ENCODE measurements at places on chromosomes 6 and 20.

DNA sequence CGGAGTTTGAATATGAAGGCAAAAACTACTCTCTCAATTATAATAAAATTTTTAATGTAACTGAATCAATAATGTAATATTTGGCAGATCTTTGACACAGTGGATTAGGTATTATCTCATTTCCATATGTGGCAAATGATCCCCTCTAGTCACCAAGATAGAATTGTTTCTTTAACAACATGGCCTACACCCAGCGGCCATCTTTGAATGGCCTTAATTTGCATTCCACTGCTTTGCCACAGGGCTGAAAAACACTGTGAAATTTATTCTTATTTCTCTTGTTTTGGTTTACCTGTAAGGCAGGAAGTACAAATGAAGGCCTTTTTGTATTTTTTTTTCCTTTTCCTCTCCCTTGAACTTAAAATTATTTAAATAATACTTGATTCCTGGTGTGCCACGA is 162.6 kb upstream of the SCGN start:
- no peak for DNase-seq

- no peak for DNase-seq
Measured at GRCh38 chr6:40398034-40398691, 189.0 kb downstream of the LRFN2 start.

GRCh38 chr6:31363811-31364210 is 6.8 kb upstream of the HLA-B start:
- DNase-seq, result no peak

GRCh38 chr6:63764318-63764916 is 128.8 kb downstream of the PHF3 start:
- DNase-seq, result peak; percentile 2

DNA sequence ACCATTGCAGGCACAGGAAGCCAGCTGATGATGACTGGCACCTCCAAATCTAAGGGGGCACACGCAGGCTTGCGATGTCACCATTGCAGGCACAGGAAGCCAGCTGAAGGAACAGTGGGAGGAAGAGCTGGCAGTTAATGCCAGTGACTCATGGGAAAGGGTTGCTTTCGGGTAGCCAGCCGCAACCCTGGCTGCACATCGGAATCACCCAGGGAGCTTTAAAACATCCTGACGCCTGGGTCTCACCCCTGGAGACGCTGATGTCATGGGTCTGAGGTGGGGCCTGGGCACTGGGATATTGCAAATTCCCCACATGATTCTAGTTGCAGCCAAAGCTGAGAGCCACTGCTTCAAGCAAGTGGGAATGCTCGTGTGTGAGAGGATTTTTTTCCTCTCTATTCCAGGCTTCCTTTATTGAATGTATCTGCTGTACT is 16.1 kb upstream of the CCN6 start:
- peak; percentile 67 for DNase-seq

DNA sequence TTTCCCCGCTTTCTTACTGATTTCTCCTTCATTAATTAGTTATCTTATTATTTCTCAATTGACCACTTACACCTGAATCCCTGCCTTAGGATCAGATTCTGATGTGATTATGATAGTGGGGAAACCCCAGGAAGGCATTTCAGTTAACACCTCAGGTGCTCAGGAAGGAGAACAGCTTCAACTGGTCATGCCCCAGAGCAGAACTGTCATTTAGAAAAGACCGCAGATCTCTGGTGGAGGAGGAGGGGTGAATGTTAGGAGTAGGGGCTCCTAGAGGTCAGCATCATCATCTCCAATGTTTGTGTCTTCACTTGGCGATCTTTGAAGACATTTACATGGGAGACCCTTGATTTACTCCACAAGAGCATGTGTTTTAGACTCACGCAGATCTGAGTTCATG is 44.5 kb downstream of the PROKR2 start:
- DNase-seq, result no peak

DNA sequence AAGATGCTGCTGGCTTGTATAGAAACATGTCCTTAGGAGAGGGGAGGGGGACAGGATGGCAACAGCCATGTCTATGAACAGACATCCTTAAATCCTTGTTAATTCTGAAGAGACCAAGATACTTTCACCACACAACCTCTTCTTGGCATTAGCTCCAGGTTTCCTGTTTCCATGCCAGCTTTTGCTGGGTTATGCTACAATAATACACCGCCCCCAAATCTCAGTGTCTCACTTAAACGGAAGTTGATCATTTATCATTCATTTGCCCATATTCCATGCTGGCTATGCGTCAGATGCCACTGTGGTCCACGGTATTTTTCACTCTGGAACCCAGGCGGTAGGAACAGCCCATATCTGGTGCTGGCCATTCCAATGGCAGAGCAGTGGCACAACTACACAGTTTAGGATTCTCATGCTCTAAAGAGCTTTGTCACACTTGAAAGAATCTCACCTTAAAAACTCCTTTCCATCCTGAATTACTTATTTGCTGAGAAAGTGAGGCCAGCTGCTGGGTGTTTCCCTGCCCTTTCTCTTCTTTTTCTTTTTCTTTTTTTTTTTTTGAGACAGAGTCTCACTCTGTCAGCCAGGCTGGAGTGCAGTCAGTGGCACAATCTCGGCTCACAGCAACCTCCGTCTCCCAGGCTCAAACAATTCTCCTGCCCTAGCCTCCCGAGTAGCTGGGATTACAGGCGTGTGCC is 3.7 kb upstream of the RNASET2 start:
- no peak for DNase-seq

DNA sequence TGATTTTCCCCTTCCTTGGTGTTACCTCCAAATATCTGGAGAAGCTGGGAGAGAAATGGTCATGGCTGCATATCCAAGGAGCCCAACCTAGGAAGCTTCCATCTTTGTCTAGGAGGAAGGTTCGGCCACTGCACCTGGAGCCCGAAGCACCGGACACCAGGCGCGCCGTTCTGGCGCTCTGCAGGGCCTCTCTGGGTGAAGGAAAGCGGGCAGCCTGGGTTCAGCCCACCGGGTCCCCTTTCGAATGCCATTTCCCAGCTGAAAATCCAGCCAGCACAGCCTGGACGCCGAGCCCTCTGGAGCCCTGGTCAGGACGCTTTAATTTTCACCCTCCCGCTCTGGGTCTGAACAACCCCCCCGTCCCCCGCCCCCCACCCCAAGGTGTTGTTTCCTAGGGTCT is 1.2 kb downstream of the LINC00237 start:
- no peak for DNase-seq

- DNase-seq, result no peak
Measured at GRCh38 chr20:25054096-25054820, 3.7 kb downstream of the ACSS1 start.

GRCh38 chr6:119249319-119249718 is 100.2 kb downstream of the MAN1A1 start:
- DNase-seq, result no peak

DNA sequence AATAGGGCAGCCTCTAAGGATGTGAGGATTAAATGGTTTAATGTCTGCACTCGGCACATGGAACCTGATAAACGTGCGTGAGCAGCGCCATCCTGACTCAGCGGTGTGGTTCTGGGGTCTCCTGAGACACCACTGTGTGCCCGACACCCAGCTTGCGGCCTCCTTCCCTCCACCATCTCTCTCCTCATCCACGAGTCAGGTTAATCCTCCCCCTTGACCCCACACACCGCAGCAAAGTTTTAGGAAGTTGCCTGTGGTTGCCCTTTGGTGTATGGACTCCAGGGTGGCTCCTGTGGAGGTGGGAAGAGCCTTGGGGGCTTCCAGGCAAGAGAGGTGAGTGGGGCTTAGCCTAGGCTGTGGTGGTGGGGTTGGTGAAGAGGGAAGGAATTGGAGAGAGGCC is 68.2 kb downstream of the PHACTR3 start:
- no peak for DNase-seq

DNA sequence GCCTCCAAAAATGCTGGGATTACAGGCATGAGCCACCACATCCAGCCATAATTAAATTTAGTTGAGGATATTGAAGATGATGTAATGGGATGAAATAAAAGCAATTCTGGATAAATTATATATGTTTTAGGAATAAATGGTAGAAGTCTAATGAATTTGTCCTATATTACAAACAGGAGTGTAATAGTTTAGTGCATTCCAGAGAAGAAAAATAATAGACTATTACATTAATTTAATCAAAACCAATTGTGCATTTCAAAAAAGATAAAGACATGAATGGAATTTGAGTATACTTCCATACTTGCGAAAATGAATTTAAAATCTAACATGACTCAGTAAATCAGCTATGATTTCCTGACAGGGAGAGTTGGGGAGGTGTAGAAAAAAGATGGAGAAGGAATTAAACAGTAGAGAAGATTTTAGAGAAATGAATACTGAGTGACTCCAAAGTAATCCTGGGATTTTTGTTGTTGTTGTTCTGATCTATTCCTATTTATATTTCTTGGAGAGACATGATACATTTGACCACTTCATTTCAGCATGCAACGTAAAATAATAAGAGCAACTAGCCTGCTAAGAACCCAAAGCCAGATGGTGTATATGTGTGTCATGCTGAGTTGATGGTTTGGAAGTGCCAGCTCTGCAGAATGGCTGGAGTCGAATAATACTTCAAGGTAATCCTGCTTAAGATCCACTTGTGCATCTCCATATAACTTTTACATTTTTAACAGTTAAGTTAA is 67.4 kb downstream of the AIG1 start:
- DNase-seq, result no peak

DNA sequence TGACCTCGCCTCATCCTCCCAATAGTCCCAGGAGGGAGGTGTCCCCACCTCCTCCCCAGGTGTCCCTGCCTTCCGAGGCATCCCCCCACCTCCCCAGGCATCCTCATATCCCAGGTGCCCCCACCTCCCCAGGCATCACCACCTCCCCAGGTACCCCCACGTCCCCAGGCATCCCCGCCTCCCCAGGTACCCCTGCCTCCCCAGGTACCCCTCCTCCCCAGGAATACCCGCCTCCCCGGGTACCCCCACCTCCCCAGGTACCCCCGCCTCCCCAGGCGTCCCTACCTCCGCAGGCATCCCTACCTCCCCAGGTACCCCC is 198.9 kb downstream of the SYNDIG1 start:
- DNase-seq, result no peak

DNA sequence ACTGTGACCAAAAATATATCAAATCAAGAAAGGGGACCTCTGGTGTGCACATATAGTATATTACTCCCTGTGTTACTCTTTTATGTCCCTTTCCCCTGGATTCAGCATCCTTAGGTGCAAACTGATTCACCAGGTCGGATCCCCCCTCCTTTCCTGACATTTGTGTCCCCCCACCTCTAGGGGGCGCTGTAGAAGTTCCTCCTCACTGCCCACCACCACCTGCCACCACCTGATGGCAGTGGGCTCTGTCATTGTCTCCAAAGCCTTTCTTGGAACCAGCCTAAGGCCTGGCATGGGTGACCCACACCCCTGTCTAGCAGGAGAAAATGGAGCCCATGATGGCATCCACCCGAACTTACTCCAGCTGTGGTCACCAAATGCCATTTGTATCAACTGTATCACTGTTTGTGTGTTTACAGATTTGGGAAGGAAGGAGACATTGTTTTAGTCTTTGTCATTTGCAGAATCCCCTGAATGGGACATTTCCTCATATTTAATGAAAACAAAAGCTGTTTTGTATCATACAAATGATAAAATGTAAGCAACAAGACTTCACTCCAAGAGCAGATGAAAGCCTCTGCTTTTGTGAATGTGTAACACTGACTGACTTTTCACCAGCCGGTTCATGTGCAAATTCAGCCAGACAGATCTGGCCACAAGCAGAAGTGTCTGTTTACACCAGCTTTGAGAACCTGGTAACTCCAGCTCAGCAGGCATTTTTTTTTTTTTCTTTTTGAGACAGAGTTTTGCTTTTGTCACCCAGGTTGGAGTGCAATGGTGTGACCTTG is 66.2 kb downstream of the ARMC2 start:
- DNase-seq, result no peak

DNA sequence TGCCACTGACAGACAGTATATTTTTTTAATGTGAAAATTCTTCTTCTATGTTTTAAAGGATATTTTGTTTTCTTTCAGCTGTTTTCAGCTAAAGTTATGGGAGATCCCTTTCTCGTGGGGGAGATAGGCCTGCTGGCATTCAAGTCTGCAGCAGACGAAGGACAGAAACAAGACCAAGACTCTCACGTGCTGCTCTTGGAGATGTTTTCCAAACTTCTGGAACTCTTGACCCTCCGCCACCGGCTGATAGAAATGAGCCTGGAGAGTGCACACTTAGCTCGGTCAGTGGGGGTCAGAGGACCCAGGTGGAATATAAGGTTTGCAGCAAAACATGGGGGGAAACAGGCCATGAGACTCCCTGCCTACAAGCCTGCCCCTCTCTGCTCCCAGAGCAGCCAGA is 120.5 kb downstream of the CD164 start:
- no peak for DNase-seq

DNA sequence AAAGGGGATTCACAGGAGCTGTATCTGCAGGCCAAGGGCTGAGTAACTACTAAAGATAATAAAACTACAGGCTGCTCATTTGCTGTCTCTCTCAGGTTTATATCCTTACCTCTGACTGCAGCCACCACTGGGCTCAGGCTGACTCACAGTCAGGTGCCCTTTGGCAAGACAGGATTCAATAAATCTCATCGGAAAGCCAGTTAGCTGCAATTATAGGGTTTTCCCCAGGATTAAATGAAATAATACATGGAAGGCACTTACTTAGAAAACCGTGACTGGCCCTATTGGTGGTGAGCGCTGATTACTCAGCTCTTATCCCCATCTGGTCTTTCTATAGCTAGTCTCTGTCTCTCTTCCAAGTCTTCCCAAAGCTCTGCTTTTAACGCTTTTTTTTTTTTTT is 26.4 kb downstream of the RMND1 start:
- no peak for DNase-seq
